ENCODE measurements at places on chromosomes 6 and 20.

DNA sequence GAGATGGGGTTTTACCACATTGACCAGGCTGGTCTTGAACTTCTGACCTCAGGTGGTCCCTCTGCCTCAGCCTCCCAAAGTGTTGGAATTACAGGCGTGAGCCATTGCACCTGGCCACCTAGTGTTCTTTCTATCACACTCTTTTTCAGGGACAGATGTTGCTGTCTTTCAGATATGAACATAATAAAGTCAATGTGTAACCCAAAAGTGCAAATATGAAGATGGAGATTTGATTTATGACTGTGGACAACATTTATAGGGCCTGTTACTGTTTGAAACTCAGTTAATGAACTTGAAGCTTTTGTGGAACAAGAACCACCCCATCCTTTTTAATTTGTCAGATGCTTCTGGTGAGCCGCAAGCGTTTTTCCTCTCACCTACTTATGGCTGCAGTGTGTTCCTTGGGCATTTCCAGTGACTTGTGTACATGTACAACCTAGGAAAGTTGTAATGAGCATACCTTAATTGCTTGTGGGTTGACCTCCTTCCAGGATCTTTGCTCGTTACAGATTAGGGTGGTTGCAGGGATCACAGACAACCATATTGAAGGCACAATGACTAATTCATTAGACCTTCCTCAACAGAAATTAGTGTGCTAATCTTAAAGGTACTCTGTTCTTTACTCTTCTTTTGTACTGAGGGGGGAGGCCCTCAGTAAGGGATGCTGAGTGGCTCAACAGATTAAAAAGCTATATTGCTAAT, 6.8 kb downstream of the TBPL1 start:
- no peak for DNase-seq

DNA sequence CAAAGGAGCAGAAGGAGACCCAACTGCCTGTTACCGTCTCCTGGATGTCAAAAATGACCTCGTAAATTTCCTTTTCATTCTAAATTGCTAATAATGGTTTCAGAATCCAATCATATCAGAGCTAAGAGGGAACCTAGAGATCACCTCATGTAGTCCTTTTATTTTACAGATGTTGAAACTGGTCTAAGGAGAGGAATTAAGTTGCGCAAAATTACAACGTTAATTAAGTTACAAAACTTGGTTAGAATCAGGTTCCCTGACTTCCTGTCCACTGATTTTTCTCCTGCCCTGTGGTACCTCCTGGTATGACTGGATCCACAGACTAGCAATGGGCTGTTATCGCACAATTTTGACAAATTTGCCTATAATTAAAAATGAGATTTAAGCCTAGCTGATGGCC, 9.0 kb upstream of the STK38 start:
- no peak for DNase-seq

- no peak for DNase-seq
Measured at GRCh38 chr20:19501476-19502115, 256.5 kb upstream of the RIN2 start.

GRCh38 chr6:128848212-128848935, 34.6 kb upstream of the LAMA2 start:
- DNase-seq, result no peak

GRCh38 chr6:121158438-121158837, 175.8 kb downstream of the TBC1D32 start:
- DNase-seq, result no peak

DNA sequence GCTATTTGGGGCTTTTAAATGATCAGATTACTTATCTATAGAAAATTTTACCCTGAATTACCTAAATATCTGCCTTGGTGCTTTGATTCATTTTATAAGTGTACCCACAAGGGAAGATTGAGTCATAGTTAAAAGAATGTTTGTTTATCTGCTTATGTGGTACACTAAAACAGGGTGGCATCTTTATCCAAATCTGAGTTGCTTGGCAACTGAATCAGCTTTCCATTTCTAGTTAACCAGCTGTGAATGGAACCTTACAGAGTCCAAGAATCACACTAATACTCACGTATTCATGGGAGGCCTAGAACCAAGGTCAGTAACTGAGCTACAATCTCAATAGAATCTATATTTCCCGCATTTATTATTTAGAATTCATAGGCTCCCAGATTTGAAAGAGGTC, 44.0 kb upstream of the CAP2 start:
- no peak for DNase-seq

GRCh38 chr20:7855545-7855944, 84.7 kb downstream of the HAO1 start:
- no peak for DNase-seq

- DNase-seq, result no peak
Measured at GRCh38 chr6:111758608-111759329, 114.5 kb downstream of the FYN start.

- no peak for DNase-seq
Measured at GRCh38 chr20:38212806-38213606, 47.5 kb downstream of the KIAA1755 start.

DNA sequence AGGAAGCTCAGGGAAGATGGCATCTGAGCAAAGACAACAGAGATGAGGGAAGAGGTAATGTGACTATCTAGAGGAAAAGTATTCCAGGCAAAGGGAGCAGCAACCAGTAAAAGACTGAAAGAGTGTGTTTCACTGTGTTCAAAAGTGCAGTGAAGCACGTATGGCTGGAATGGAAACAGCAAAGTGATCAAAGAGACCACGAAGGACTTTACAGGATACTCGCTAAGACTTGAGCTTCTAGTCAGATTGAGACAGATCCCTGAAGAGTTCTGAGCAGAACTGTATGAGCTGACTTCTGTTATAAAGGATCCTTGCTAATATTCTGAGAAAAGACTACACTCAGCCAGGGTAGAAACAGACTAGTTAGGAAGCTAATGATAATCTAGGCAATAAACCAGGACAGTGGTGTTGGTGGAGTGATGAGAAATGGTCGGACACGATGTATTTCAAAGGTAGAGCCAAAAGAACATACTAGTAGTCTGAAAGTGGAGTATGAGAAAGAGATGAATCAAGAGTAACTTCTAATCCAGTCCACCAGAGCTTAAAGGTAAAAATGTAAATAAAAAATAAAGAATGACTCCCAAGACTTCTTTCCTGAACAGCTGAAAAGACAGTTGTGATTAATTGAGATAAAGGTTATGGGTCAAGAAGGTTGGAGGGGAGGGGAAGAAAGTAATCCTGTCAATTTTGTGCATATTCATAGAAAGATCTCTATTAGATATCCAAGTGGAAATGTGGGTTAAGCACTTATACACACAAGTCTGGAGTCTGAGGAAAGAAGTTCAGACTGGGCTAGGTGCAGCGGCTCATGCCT, 14.2 kb downstream of the SEC63 start:
- DNase-seq, result no peak

DNA sequence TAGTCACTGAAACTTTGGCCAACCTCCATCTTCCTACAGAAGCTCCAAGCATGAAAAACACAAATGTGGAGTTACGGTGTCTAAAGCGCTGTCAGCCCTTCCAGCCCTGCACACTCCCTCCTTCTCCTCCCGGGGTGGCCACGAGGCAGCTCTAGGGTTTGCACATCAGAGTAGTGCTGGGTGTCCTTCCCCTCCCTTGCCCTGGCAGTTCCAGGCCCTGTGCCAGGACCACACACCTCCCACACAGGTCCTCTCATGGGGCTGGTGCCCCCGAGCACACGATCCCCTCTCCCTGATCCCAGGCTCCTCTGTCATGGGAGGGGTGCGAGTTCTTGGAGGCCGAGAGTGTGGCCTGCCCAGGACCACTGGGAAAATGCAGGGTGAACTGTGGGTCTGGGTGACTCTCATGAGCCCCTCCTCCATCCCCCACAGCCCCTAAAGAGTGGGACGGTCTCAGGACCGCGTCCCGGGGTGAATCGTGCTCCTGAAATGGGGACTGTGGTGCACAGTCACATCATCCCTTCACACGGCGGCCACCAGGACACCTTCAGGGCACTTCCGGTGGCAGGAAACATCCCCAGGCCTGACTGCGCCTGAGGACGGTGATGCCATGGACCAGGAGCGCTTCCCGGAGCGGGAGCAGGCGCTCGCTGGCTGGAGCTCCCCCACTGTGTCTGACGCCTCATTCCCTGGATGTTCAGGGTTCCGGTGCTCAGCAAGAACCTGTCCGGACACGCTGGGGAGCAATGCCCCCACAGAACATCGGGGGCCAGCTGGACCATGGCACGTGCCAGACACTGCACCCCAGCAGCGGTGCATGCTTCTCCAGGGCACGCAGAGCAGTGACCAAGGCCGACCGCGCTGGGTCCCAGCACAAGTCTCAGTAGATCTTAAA, 42.8 kb upstream of the SLCO4A1 start:
- DNase-seq, result no peak

DNA sequence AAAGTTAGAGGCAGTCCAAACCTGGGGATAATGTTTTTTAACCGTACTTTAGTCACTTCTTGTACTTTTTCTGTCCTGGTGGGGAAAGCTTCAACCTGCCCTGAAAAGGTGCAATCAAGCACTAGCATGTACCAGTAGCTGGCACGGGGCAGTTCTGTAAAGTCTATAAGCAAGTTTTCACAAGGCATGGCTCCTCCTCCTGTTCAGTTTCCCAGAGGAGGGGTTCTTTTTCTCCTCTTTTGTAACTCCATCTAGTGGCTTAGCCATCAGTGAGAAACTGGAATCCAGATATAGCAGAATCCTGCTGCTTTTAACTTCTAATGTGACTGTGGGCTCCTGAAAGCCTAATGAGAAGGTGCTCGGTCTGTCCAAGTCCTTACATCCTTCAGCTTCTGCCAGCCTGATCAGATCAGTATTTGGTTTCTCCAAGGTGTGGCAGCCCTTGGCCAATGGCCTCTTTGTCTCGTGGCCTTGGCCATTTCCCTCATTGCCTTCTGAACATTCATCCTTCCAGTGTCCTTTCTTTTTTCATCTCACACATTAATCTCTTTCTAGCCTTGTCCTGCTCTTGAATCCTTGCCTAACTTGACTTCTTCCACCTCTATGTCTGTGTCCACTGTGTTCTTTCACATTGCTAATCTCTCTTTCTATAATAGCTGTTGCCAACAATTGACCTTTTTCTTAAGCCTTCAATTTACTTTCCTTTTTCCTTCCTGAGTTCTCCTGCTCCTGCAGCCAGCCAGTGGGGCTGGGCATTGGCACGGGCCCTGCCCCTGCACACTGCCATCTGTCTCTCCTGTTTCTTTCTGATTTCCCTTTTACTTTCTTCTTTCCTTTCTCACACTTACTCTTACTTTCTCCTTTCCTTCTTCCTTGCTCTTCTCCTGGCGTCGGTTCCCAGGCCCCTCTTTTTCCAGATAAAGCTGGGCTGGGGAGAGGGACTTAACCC, 222.0 kb upstream of the SYNCRIP start:
- no peak for DNase-seq

DNA sequence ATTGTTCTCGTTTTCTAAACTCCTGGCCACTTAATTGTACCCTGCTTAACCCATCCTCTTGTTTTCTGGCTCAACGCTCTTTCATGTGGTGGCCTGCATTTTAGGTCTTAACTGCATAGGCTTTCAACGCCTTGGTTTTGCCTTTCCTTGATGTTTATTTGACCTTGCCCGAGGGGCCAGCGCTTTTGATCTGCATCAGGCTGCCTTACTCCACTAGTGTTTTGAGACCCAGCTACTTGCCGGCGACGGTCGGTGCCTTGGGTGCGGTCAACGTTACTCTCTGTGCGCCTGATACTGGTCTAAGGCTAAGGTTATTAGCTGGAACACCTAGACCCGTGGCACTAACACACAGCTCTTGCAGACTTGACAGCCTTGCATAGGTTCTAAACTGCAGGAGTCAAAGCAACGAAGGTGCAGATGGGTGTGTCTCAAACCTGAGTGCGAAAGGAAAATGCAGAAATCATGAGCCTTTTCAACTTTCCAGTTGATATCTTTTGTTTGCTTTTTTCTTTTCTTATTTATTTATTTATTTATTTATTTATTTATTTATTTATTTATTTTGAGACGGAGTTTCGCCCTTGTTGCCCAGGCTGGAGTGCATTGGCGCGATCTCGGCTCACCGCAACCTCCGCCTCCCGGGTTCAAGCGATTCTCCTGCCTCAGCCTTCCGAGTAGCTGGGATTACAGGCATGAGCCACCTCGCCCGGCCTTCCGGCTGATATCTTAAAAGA, 138.8 kb downstream of the HFE start:
- DNase-seq, result no peak

DNA sequence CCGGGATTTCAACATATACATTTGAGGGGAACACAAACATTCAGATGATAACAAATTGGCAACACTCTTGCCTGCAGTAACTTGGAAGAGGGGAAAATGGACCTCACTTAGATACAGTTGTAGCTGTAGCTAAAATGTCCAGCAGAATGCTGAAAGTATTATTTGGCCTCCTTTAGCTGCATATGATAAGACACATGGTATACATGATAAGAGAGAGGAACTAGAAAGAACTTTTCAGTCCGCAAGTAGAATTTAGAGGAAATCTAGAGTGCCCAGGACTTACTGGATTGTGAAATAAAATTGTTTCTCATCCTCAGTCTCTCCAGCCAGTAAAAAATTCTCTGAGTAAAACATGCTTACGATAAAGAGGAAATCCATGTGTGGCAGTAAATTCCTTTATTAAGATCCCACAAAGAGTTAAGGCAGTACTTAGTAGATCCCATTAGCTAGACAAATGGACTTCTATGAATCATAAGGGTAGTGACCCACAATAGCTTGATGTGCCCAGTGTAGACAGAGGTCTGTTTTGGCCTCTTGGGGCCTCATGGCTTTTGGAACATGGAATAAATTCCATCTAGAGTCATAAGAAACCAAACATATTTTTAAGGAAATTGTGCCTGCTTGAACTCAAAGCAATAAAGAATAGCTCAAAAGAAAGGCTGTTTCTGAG, 87.9 kb upstream of the RBM24 start:
- no peak for DNase-seq

- no peak for DNase-seq
Measured at GRCh38 chr6:13370623-13371022, 42.3 kb upstream of the TBC1D7 start.

DNA sequence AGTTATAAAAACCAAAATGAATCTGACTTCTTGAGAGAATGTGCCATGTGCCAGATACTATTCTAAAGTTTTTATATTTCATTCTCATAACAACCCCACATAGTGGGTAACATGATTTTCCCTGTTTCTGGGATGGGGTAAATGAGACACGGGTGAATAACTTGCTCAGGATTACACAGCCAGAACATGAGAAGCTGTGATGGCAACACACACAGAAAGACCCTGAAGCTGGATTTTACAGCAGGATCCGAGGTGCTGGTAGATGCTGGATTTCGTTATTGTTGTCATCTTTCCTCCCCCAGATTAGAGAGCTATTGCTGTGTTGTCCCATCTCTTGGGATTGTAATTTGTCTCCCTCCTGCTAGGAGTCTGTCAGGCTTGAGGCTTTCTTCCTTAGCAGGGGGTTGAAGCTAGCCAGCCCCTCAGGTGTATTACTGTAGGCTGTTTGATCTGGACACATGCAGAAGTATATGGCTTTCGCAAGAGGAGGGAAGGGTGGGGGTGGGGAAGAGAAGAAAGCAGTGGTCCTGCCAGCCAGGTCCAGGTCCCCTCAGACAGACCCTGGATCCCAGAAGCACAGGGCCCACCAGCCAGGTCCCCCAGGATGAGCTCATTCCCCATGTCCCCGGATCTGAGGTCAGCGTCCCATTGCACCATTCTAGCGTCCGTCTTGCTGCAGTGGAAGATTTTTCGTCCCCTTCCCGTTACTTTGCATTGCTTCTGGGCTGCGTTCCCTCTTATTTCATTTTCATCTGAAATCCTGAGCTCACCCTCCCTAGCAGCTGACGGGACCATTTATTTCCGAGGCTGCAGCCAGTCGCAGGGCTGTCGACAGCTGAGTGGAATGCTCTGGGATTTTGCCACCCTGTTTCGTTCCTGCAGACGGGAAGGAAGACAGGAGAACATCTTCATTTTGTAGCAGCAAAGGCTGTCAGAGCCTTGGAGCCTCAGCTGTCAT, 7.3 kb upstream of the KCNG1 start:
- DNase-seq, result no peak

- no peak for DNase-seq
Measured at GRCh38 chr6:167735084-167735950, 91.4 kb upstream of the AFDN start.

GRCh38 chr6:34095741-34096140, 50.1 kb downstream of the GRM4 start:
- no peak for DNase-seq
